ENCODE measurements at places on chromosomes 7 and 10.

- peak; percentile 61 for DNase-seq
These were observed 101.1 kb upstream of the TARP start for GRCh38 chr7:38374507-38374906.

- no peak for DNase-seq
These were observed 41.7 kb upstream of the NRF1 start for GRCh38 chr7:129569811-129570215.

DNA sequence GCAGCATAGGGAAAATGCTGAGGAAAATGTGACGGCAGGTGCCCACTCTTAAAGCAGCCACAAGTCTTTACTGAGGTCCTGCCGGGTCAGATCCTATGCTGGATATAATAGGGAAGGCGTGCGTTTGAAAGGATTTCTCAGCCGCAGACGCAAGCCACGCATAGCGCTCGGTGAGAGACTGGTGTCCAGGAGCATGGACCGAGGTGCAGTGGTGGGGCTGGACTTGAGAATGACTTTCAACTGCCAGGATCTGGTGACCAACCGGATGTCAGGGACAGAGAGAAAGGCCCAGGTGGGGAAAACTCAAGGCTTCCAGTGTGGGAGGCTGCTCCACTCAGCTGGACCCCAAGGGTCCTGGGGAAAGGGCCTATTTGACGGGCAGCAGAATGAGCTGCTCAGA is 74.7 kb upstream of the INSIG1 start:
- no peak for DNase-seq

- no peak for DNase-seq
These were observed 916 bp upstream of the EEPD1 start for GRCh38 chr7:36151921-36152755.

- peak; percentile 47 for DNase-seq
These were observed 31.4 kb downstream of the ANK3 start for GRCh38 chr10:60358282-60358681.

DNA sequence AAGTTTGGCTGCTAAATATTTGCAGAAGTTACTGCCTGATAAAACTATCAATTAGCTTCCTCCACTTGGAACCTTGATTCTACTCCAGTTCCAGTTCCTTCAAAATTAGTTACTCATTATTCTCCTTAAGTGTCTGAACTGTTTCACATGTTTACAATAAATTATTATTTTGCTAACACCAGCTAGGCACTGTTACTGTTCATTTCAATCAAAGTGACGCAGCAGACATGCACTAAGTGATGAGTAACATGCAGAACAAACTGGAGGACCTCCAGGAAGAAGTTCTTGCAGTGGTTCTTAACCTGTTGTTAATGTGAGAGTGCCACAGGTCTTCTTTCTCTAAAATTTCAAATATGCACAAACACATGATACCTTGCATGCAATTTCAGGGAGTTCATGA is 491.8 kb upstream of the SEMA3A start:
- no peak for DNase-seq

DNA sequence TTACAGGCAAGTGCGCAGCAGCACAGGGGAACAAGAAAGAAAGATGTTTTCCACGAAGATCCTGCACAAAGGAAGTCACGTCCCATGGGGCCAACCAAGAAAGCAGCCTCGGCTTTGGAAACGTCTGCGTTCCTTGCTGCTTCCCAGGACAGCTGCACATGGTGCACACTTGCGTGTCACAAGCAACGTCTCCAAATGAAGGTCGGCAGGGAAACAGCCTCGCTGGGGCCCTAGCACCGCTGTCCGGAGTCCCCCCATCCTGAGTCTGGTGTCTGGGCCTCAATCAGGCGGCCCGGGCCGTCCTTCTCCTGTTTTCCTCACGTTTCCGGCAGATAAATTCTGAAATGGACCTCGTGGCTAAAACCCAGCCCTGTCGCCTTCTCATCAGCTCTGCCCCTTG is 206.2 kb downstream of the DIP2C start:
- no peak for DNase-seq

- peak; percentile 4 for DNase-seq
These were observed 684.9 kb upstream of the CELF2 start for GRCh38 chr10:10332786-10333185.

GRCh38 chr7:47325337-47325736 is 256.6 kb downstream of the TNS3 start:
- DNase-seq: no peak

DNA sequence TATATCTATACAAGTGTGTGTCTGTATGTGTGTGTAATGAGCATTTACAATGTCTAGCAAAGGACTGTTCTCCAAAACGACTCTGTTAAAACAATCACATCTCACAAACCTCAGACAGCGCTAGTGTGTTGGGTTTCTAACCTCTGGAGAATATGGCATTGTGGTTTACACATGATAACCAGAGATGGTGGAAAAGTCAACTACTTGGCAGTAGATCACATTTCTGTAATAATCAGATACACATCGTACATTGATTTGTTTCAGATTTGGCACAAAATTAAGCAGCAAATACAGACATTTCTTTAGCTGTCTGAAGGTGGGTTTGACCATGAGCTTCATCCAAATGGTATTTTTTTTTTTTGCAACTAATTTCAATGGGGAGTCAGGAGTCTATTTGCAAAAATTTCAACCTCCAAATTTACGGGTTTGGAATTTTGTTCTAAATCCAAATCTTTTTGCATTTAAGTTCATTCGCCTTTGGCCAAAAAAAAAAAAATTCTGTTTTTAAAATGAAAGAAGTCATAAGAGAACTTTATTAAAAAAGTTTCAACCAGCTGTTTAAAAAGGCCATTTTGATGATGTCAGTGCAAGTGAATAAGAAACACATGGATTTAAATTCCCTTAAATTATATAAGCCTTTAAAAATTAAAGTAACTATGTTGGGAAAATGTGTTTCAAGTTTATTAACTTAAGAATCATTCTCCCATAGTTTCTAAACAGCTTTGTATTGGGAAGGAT is 127.8 kb downstream of the TMEM26 start:
- DNase-seq: no peak

DNA sequence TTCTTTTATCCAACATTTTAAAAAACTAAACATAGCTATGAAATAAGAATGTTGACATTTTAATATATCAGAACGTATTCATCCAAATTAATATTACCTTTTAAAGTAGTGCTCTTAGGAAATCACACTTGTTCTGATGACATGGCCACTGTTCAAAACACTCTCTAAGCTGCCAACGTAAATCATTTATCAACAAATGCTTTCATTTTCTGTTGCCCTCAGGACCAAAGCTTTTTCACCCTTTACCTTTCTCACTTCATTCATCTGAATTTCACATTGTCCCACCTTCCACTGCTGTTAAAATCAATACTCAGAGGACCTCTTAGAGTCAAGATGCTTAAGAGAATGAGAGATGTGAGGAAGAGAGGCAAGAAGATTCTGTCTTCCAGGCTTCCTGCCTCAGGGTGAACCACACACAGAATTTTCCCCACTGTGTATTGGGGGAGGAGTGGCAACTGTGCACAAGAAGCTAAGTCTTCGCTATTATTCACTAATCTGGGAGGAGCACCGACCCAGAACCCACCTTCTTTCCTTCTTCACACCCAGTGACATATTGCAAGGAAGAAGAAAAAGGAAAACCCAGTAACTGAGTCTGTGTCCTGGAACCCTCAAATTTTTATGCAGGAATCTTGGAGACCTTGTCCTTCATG is 21.0 kb downstream of the HIBADH start:
- peak; percentile 28 for DNase-seq

- peak; percentile 22 for DNase-seq
These were observed 647 bp downstream of the ECHS1 start for GRCh38 chr10:133372507-133372906.

- DNase-seq: no peak
These were observed 114.5 kb downstream of the MARCHF5 start for GRCh38 chr10:92405419-92405924.

GRCh38 chr10:20955355-20955893 is 58.3 kb upstream of the NEBL start:
- no peak for DNase-seq

DNA sequence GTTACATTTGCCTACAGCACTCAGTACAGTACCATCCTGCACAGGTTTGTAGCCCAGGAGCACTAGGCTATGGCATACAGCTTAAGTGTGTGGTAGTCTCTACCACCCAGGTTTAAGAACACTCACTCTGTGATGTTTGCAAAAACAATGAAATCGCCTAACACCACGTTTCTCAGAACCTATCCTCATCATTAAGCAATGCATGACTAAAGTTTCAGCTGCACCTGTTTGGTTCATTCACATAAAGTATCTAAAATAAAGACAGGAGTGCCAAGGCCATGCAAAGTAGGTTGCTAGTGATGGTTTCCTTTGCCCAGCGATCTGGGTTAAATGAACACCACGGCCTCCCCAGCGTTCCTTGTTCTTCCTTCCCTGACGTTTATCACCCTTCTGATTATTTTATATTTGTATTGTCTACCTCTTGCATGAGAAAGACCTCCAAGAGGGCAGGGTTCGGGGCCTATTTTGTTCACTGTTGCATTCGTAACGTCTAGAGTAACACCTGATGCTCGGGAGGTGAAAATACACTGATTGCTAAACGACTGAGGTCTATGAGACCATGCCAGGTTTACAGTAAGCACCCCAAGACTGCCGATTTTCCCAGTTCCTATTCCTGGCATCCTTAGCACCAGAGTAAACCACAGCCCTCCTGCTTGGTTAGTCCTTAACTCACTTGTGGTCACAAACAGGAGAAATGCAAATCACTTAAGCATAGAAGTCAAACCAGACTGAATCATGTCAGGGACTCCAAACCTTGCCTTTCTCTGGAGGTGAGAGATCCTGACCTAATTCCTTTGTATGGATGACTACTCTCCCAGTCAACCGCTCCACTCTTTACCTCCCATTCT is 204.1 kb upstream of the NFE2L3 start:
- DNase-seq: no peak

GRCh38 chr10:55629793-55630490 is 731.1 kb downstream of the ZWINT start:
- DNase-seq: peak; percentile 23

DNA sequence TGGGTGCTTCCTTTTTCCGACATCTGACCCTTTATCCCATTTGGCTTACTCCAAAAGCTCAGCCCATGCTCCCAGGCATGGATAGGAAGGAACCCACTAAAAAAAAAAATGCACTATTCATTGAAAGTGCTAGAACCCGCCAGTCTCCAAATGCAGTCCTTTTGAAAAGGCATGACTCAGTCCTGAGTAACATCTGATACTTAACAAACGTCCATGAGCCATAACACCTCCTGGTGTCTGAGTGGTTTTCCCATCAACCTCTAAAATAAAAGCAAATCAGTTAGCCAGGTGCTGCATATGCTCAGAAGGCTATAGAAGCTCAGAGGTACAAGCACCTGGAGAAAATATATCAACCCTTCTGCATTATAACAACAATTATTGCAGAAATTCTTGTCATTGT is 45.0 kb upstream of the CACUL1 start:
- DNase-seq: no peak

DNA sequence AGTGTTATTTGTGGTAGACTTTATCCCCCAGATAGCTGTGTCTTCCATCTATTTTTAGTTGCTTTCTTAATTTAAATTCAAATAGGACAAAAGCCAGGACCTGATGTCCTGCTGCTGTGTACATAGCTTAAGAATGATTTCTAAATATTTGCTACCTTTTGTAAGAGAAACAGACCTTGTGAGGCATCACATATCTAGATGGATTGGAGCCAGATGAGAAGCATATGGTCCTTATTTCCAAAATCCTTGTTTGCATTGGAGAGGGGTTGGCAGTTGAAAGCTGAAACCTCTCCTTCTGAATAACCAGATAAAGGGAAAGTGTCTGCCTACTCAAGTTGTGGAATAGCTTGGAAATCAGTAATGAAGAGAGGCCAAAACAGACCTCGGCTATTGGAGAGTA is 50.7 kb upstream of the AMPH start:
- no peak for DNase-seq

GRCh38 chr10:75234683-75235374 is 928 bp downstream of the COMTD1 start:
- no peak for DNase-seq

GRCh38 chr7:157584420-157584819 is 247.6 kb downstream of the DNAJB6 start:
- DNase-seq: no peak

DNA sequence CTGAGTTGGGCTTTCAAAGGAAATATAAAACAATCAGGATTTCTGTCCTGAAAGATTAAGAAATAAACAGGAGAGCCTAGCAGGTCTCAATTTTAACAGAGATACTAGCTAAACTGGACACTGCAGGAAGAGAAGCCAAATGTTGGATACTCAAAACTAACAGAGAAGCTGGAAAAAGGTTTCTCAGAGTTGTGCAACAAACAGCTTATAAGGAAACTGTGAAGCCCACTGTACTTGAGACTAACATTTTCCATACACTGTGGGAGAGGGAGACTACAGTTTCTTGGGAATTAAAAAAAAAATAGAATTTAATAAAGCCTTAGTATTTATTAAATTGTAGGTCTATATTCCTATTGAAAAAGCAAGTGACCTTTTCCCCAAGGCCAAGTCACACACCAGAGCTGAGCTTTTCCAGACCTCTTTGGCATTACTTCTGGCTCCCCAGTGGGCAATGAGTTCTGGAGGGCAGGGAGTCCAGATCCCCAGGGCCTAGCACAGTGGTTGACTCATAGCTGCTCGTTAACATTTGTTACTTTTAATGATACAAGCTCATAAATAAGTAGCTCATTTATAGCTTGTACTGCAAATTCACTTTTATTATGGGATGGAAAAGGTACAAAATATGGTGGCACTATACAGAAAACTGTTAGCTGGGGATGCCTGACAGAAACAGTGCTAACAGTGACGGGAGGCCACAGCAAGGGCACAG is 68.3 kb downstream of the MINDY3 start:
- DNase-seq: no peak

GRCh38 chr10:92822060-92822634 is 26.2 kb upstream of the EXOC6 start:
- DNase-seq: no peak

- no peak for DNase-seq
These were observed 3.3 kb downstream of the LUC7L2 start for GRCh38 chr7:139362981-139363380.

DNA sequence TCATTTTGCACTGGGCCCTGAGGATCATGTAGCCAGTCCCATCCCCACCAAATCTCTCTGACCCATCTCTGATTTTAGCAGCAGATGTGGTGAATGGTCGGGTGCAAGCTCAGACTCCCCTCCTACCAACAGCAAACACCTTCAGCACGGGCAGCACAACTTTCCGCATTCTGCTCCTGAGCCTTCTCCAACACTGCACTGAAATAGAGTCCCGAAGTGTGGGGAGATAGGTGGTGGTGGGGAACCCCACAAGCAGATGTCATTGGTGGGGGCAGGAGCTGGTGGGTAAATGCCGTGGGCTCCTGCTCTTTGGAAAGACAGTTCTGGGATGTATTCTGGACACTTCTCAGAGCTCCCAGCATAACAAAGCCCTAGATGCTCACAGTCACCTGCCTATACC is 9.6 kb upstream of the CTBP2 start:
- no peak for DNase-seq

DNA sequence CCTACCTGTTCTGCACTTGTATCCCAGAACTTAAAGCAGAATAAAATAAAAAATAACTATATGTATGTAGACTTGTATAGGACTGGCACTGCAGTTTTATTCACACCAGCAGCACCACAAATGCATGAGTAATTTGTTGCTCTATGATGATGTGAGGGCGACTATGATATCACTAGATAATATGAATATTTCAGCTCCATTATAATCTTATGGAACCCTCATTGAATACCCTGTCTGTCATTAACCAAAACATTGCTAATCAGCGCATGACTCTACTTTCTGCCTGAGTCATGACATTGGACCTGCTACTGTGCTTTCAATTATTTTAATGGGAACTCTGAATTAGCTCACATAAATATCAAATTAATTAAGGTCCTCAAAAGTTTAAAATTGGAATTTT is 129.4 kb upstream of the RHOBTB1 start:
- no peak for DNase-seq

Measured in GM10248 (cell line).